ENCODE measurements at places on chromosomes 2 and 18.

DNA sequence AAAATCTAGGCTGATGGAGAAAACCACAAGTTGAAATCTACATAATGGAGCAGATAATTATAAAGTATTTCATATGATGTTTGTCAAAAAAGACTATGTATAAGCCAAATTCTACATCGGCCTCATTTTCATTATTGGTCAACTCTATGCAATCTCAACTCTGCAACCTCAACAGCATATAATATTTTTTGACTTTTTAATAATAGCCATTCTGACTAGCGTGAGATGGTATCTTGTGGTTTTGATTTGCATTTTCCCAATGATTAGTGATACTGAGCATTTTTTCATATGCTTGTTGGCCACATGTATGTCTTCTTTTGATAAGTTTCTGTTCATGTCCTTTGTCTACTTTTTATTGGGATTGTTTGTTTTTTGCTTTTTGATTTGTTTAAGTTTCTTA, 496.1 kb upstream of the SLC39A10 start:
- no peak for DNase-seq

- DNase-seq: no peak
Measured at GRCh38 chr2:69815717-69816116, 13.7 kb upstream of the GMCL1 start.

- no peak for DNase-seq
Measured at GRCh38 chr2:7450833-7451190, 533.6 kb downstream of the RNF144A start.

DNA sequence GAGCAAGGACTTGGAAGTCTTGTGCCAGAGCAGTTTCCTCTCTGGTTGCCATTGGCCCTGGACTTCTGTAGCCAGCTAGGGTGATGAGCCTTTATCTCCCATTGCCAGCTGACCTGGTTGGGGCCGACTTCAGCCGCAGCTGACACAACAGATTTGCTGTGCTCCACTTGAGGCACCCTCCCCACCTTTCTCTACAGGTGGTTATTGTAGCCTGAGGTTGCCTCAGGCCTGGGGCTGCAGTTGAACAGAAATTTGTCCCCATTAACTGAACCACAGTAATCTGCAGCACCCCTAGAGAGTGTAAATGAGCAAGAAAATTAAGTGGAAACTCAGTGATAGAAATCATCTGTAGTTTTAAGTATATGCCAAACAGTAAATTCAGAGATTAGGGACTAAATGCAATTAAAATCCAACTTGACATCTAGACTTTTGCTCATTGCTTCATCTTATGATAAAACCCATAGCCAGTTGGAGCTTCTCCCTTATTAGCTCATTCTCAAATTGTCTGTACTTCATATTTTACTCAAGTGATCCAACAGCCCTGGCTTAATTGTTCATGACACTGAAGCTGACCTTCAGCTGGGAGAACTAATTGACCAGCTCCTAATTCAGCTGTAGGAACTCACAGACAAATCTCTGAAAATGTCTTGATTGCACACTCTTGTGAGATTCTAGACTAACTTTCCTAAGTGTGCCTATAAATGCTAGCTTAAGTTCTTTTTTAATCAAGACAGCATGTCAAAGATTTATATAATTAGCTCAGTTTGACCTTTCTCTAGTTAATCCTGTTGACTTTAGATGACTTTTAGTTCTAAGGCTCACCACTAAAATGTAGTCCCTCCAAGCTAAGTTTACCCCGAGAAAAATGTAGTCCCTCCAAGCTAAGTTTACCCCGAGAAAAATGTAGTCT, 48.9 kb downstream of the COPS8 start:
- no peak for DNase-seq

DNA sequence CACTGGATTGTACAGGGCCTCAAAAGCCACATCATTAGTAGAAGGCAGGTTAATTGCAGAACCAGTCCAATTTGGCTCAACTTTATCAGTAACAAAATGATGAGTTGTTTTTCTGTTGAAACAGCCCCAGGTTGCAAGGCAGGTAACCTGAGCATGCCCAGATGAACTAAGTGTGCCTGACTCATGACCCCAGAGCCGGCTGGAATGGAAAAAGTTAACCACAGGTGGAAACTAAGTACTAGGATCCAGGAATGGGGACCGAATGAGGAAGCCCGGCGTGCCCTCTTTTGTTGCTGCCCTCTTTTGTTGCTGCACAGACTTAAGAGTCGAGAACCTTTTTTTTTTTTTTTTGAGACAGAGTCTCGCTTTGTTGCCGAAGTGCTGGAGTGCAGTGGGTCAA, 79.5 kb upstream of the YWHAQ start:
- no peak for DNase-seq

- DNase-seq: no peak
Measured at GRCh38 chr2:234861841-234862735, 89.7 kb upstream of the SH3BP4 start.

DNA sequence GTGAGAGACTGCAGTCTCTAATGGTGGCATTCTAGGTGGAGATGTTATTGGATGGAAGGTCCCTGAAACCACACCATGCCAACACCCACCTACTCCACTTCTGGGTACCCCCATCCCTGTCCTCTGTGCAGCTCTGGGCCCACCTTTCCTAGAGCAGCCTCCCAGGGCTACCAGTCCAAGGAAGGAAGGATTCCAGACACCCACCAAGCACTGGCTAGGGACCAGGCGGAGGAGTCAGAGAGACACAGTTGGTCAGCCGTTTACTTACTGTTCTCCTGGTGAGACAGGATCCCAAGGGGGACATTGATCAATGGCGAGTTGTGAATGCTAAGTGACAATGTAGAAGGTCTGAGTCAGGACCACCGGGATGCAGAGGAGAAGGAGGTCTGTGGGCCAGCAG, 151.6 kb downstream of the TTC32 start:
- DNase-seq: no peak

GRCh38 chr2:197209246-197209645, 101.3 kb downstream of the ANKRD44 start:
- no peak for DNase-seq

DNA sequence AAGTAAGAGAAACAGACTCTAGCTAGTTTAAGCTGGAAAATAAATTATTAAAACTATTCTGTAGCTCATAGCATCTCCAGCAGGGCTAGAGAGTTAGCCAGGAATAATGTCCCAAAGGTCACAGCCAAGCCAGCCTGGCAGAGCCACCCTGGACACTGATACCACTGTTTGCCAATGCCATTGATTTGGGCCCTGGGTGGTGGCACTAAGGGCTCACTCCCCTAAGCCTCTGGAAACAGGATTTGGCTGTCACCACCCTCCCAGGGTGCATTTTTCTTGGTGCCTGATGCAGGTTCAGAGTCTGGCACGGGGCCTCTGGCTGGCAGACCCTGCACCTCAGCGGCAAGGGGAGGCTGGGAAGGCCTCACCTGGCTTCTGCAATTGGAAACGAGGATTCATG, 7.1 kb downstream of the SH2D6 start:
- DNase-seq: no peak
